Vagina (tissue), 2 donors: ENCODE measurements at places on chromosomes 16 and 17.

- H3K4me1 ChIP-seq, result peaks cover 9% of the 10 kb centered on the region
- H3K27me3 ChIP-seq, result no peaks in the 10 kb centered on the region
- H3K4me3 ChIP-seq, result no peak overlapping the region
- DNase-seq, result no peak
- H3K36me3 ChIP-seq, result peaks cover 5% of the 10 kb centered on the region
- H3K27ac ChIP-seq, result no peak overlapping the region
Measured at GRCh38 chr17:3643889-3644349, 7.4 kb downstream of the CTNS start.

- DNase-seq, result no peak
- no peak overlapping the region for H3K27ac ChIP-seq
- H3K27me3 ChIP-seq, result no peaks in the 10 kb centered on the region
- H3K4me3 ChIP-seq, result no peak overlapping the region
- H3K36me3 ChIP-seq, result no peaks in the 10 kb centered on the region
- no peaks in the 10 kb centered on the region for H3K4me1 ChIP-seq
Measured at GRCh38 chr16:87502308-87502969, 9.6 kb upstream of the ZCCHC14 start.

- H3K4me1 ChIP-seq, result no peaks in the 10 kb centered on the region
- H3K27me3 ChIP-seq, result no peaks in the 10 kb centered on the region
- no peak overlapping the region for H3K27ac ChIP-seq
- H3K36me3 ChIP-seq, result no peaks in the 10 kb centered on the region
Measured at GRCh38 chr17:58932956-58933355, 173.7 kb downstream of the TRIM37 start.

DNA sequence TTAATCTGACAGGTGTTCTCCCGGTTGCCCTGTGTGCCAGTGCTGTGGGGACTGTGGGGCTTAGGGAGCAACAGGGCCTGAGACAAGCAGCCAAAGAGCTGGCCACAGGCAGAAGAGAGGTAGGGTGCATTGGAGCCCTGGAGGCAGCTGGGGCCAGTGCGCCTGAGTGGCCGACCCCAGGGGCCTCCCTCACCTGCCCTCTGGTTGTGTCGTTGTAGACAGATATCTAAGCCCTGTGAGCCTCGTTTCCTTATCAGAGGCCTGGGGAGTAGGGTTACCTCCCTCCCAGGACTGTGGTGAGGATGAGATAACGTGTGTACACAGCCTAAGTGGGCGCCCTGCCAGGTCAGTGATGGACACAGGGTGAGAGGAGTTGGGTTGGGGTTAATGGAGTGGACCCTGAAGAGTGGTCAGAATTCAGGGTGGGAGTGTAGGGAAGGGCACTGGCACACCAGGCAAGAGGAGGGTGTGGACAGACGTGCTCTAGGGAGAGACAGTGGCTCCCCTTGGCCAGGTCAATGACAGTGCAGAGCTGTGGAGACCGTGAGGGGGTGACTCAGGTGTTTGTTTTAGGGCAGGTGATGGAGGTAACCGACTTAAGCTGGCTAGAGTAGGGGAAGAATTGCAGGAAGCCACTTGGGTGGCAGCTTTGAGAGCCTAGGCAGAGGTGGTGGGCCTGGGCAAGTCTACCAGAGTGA, 3.4 kb downstream of the NARF start:
- no peaks in the 10 kb centered on the region for H3K27me3 ChIP-seq
- H3K4me1 ChIP-seq, result peaks cover 18% of the 10 kb centered on the region
- no peak overlapping the region for H3K27ac ChIP-seq
- H3K4me3 ChIP-seq, result no peak overlapping the region

DNA sequence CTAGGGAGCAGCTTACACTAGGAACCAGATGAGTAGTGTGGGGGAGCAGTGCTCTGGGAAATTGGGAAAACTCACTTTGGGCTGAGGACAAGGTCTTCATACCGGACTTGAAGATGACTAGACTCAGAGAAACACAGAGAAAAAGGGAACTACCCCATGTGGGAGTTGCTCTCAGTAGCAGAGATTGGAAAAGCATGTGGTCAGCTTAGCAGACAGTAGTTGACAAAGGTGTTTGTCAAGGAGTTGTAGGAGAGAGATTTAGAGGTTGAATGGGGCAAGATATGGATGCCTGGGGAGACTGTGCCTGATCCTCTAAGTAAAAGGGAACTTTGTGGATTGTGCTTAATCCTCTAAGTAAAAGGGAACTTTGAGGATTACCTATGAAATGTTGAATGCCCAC, 194.5 kb upstream of the COX10 start:
- no peak for DNase-seq
- H3K4me3 ChIP-seq, result no peak overlapping the region
- H3K27ac ChIP-seq, result no peak overlapping the region
- H3K4me1 ChIP-seq, result no peaks in the 10 kb centered on the region
- H3K27me3 ChIP-seq, result no peaks in the 10 kb centered on the region

DNA sequence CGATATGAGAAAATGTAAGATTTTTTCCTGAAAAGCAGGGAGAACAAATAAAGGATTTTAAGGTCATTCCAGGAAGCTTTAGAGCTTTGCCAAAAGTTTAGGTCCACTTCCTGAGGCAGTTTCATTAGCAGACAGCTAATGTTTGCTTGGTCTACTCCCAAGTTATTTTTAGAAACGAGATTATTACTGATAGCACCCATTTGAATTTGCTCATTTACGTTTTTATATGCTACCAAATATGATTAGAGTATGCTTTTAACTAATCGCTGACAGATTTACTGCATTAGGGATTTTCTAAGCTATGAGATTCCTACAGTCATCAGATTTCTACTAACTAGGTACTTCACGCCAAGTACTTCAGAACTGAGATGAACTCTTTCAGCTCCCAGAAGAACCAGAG, 98.1 kb downstream of the WNT3 start:
- no peaks in the 10 kb centered on the region for H3K27me3 ChIP-seq
- H3K27ac ChIP-seq, result no peak overlapping the region
- no peak overlapping the region for H3K4me3 ChIP-seq
- H3K36me3 ChIP-seq, result no peaks in the 10 kb centered on the region
- peaks cover 12% of the 10 kb centered on the region for H3K4me1 ChIP-seq

- no peaks in the 10 kb centered on the region for H3K36me3 ChIP-seq
- no peak for DNase-seq
- H3K4me1 ChIP-seq, result no peaks in the 10 kb centered on the region
- H3K27me3 ChIP-seq, result no peaks in the 10 kb centered on the region
- no peak overlapping the region for H3K4me3 ChIP-seq
- H3K27ac ChIP-seq, result no peak overlapping the region
Measured at GRCh38 chr17:21387616-21388015, 11.5 kb downstream of the KCNJ12 start.

DNA sequence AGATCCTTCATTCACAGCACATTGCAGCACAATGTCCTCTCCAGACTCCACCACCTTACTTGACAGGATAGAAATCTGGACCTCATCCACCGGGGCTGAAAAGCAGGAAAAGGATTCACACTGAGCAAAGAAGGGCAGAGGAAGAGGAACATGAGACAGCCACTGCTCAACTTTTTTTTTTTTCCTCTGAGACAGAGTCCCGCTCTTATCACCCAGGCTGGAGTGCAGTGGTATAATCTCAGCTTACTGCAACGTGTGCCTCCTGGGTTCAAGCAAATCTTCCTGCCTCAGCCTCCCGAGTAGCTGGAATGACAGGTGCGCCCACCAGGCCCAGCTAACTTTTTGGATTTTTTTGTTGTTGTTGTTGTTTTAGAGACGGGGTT, 34.4 kb downstream of the PECAM1 start:
- no peak overlapping the region for H3K4me3 ChIP-seq
- H3K4me1 ChIP-seq, result peaks cover 14% of the 10 kb centered on the region
- H3K27me3 ChIP-seq, result no peaks in the 10 kb centered on the region
